Cardiac septum (tissue), 1 donor: ENCODE measurements at places on chromosomes 4 and X.

DNA sequence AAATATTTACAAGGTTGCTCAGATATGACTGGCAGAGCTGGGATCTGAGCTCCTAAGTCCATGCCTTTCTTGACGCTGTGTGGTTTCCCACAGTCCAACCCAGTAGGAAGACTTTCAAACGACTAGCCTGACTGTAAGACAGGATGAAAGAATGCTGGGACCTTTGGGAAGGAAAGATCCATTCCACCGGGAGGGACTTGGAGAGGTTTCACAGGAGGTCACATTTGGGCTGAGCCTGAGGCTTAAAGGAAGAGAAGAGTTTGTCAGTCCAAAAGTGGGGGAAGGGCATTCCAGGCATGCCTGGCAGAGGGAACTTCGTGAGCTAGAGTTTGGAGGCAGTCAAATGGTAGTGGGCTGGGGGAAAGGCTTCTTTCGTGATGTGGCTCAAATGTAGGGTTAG is 1.5 kb downstream of the STARD8 start:
- no peak for DNase-seq

DNA sequence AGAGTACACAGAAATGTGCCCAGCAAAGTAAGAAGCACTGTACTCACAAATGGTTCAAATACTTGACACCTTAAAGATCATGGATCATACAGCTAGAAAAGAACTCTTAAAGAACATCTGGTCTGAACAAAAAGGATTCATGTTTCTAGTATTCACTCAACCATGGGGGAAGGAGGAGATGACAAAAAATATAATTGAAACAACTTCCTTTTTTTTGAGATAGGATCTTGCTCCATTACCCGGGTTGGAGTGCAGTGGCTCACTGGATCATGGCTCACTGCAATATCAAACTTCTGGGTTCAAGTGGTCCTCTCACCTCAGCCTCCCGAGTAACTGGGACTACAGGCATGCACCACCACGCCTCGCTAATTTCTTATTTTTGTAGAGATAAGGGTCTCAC is 6.0 kb downstream of the DHX15 start:
- DNase-seq, result no peak

GRCh38 chr4:110415041-110415440 is 60.9 kb upstream of the ENPEP start:
- DNase-seq, result no peak

- no peak for DNase-seq
These were observed at the start of gene HTATSF1 for GRCh38 chrX:136497556-136498052. Gene HTATSF1 (plus strand): TSS chrX:136497592. CDS start chrX:136497685, 93 bp downstream.

DNA sequence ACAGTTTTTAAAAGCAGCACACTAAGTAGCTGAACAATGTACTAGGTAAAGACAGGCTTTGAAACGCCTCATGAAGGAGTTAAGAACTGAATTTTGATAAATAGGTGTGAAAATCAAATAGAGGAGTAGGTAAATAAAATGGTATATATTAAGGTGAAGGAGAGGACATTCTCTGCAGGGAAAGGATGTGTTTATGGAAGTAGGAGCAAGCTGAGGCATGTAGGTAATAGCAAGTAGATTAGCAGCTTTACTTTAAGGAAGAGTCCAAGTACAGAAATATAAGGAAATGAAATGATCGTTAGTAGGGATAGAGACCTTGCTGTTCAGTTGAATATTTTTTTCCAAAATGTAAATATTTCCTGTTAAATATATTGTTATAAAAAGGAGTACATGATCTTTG is 12.5 kb downstream of the METAP1 start:
- no peak for DNase-seq

- DNase-seq, result no peak
These were observed 76.0 kb downstream of the PJA1 start for GRCh38 chrX:69089203-69089602.

GRCh38 chrX:115177932-115178331 is 11.3 kb upstream of the RBMXL3 start:
- DNase-seq, result no peak

DNA sequence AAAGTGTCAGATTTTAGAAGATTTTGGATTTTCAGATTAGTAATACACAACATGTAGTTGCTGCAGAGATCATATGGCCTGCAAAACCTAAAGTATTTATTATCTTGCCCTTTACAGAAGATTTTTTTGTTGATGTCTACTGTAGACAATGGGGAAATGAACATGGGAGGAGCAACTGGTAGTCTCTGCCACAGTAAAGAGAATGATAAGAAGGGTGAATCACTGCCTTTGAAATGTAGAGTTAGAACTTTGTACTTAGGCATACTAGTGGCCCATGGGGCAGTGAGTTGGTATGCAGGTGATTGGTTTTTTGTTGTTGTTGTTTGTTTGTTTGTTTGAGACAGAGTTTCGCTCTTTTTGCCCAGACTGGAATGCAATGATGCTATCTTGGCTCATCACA is 50.1 kb downstream of the GAB1 start:
- no peak for DNase-seq
